Fibroblast of the aortic adventitia (primary cell): ENCODE measurements at places on chromosomes 11 and 22. TPM values are rescaled to one million over a fixed set of nuclear protein-coding genes. Genes with fewer than 3 reads are reported as not detected.

DNA sequence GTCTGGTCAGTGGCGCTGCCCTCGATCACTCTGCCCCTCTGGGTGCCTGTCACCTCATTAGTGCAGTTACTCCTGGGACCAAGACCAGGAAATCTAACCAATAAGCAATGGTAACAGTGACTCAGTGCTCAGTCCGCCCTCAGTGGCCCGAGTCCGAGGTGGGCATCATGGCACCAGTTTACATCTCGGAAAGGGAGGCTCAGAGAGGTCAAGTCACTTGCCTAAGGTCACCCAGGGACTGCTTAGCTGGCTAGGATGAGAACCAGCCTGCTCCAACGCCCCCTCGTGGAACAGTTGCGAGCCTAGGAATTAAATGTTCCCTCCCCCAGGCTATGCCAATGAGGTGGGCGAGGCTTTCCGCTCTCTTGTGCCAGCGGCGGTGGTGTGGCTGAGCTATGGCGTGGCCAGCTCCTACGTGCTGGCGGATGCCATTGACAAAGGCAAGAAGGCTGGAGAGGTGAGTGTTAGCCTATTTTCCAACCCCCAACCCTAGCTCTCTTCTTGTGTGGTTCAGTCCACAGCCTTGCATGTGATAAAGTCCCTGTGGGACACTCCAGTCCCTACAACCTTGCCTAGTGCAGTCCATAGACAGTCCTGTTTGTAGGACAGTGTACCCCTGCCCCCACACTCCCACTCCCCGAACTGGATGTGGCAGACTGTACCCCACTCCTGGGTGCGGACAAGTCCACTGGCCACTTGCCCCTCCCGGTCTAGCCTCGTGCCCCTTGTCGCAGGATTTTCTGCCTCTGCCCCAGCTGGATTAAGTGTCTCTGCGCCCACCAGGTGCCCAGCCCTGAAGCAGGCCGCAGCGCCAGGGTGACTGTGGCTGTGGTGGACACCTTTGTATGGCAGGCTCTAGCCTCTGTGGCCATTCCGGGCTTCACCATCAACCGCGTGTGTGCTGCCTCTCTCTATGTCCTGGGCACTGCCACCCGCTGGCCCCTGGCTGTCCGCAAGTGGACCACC is 1.1 kb downstream of the MTFP1 start:
- peak; percentile 67 for DNase-seq

GRCh38 chr11:24755260-24755839 is 258.5 kb downstream of the LUZP2 start:
- no peak for DNase-seq

DNA sequence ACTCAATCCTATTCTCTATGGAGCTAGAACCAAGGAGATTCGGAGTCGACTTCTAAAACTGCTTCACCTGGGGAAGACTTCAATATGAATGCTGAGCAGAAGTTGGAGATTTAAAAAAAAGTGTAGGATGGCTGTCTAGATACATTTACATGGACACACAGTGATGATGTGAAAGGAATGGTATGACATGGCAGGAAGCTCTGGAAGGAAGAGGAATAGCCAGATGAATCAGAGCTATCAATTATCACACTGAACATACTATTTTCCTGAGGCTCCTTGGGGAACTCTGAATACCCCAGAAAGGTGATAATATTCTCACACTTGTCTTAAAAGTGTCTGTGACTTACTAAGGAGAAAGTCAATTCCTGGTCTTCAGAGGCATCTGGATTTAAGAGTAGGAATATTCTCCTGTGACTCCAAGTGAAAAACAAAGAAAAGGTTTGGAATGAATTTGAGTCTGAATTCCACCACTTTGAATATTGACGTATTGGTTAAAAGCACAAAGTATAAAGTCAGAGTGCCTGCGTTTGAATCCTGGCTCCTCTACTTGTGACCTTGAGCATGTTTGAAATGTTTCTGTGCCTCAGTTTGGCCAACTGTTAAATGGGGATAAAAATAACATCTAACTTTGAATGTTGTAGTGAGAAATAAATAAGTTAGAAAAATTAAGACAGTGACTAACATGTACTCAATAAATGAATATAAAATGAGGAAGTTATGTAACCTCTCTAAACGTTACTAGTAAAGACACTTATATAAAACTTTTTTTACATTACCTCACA is 1.3 kb downstream of the OR52D1 start:
- no peak for DNase-seq

- DNase-seq: no peak
Observed at GRCh38 chr22:20324139-20324516, 4.3 kb upstream of the DGCR6L start.

- DNase-seq: no peak
Observed at GRCh38 chr11:26121466-26121865, 210.5 kb upstream of the ANO3 start.

DNA sequence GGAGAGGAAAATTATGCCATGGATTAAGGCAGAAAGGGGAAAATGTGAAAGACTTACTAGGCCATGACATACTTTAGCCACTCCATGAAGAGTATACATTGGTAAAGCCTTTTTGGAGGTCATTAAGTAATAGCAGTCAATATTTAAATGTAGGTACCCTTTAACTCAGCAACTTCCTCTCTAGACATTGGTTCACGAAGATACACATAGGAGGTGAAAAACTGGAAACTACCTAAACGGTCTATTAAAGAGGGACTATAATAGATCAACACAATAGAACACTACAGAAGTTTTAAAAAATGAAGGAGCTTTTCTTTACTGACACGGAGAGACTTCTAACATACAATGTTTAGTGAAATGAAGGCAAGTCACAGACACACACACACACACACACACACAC is 68.2 kb upstream of the BMAL1 start:
- no peak for DNase-seq

- peak; percentile 82 for DNase-seq
Observed at GRCh38 chr11:44564670-44565210, 723 bp upstream of the CD82 start.

- peak; percentile 56 for DNase-seq
Observed at GRCh38 chr11:8963569-8964323, 496 bp downstream of the TMEM9B start.

- DNase-seq: peak; percentile 51
Observed at GRCh38 chr11:119764108-119764868, 35.3 kb upstream of the NECTIN1 start.

GRCh38 chr11:20156876-20157613 is 3.2 kb downstream of the DBX1 start:
- DNase-seq: no peak

GRCh38 chr11:94576306-94576705 is 9.1 kb downstream of the PIWIL4 start:
- DNase-seq: no peak

The KDM4E gene
- total RNA-seq: not detected in 2 replicates

The SUSD2 gene
- 0.99 and 5.6 TPM in 2 replicates for total RNA-seq

The ZBTB16 gene
- 0.27 and 0.41 TPM in 2 replicates for total RNA-seq

The SLN gene
- total RNA-seq: not detected in 2 replicates

The SEZ6L gene
- under 0.01 TPM in 1 of 2 replicates, not detected in the other for total RNA-seq

The SCUBE2 gene
- total RNA-seq: 0.54 and 1.1 TPM in 2 replicates

The CCDC116 gene
- total RNA-seq: 0.18 and 0.25 TPM in 2 replicates

The SELENOH gene
- total RNA-seq: 63.4 and 139 TPM in 2 replicates

The PPFIA1 gene
- 36.3 and 37.1 TPM in 2 replicates for total RNA-seq

The SERPIND1 gene
- 0.09 TPM in 1 of 2 replicates, not detected in the other for total RNA-seq

The LRP4 gene
- 4.7 and 9.7 TPM in 2 replicates for total RNA-seq
